NCI-H345 (cell line): ENCODE measurements at places on chromosomes 13 and 19.

DNA sequence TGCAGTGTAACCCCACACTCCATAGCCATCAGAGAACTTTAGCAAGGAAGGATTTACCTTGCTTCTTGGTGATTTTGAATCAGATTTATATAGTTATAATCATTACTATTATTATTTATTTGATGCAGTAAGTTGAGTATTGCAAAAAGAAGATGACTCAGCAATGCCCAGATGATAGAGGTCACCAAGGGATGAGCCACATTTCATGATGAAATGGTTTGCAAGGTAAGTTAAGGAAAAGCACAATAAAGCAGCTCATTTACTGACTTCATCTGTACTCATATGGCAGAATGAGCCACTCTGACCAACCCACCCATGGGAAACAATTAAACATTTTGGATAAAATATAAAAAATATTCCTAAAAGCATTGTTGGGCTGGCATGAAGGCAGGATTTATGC lies 59.1 kb downstream of the AKAP11 start:
- no peak for DNase-seq

GRCh38 chr19:13487985-13488384 lies 18.3 kb downstream of the CACNA1A start:
- no peak for DNase-seq

DNA sequence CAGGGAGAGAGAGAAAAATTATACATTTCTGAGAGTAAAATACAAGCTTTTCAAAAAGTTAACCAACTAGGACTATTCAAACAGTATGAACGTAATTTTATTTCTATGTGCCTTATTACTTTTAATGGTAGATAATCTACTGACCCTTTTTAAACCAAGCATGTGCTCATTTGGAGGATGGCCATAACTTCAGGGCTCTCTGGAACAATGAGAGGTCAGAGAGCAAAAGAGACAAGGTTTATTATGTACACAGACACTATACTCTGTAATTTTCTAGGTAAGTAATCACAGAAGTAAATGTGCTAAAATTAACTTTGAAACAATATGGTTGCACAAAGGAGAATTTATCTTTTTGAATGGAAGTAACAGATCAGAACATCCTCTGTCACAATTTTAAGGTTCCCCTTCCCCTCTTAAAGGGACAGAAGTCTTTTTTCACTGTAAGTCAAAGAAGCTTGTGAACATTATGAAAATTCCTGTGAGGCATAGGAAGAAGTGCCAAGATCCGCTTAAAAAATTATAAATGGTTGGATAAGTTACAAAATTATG lies 1.0 kb downstream of the POSTN start:
- no peak for DNase-seq

DNA sequence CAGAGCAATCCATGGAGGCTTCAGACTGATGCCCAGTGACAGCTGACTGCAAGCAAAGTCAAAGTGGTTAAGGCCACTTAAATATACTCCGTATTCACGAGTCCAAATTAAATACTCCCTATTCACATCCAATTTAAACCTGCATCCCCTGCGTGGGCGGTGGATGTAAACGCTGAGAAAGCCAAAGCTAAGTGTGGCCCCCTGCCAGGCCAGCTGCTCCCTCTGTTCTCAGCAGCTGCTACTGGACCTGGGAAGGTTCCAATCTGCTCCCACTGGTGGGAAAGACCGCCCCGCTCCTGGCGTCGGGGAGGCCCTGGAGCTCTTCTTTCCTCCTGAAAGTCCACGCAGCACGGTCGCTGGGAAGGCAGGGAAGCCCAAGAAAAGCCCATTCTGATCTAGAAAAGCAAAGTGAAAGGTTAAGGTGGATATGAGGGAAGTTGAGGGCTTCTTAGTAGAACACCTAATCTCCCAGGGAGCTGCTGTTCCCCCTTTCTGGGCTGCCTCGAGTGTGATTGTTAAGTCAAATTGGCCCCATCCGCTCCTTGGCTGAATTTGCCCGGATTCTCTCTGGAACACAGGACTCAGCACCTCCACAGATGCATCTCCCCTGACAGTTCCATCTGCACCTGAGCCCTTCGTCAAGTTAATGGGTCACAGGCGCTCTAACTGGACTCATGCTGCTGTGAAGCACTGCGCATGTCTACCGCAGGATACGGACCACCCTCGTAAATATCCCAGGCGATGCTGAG lies 205.5 kb downstream of the USP12 start:
- DNase-seq = peak; percentile 57

GRCh38 chr13:28630869-28631268 lies 28.1 kb upstream of the POMP start:
- no peak for DNase-seq
